ENCODE measurements at places on chromosomes 3 and 15. TPM values are rescaled to one million over a fixed set of nuclear protein-coding genes. Genes with fewer than 3 reads are reported as not detected.
A peak's percentile ranks its signal among the peaks of the same experiment; 100 is the strongest.

Gene GABRB3
- total RNA-seq, result 3.3 TPM

GRCh38 chr3:14223595-14223994 lies 45.0 kb downstream of the LSM3 start:
- no peak for DNase-seq

DNA sequence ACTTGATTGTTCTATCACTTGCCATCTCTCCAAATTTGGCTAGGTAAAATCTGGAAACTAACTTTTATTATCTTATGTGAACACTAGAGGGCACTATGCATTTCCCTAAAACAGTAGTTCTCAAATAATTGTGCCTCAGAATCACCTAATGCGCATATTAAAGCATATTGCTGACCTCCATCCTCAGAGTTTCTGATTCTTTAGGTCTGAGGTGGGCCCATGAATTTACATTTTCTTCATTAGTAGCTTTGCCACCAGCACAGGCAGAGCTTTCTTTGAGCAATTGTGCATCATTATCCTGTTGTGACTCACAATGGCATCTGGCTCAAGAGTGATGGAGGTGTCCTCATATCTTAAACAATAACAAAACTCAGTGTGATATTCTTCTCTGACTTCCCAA lies 17.5 kb upstream of the BCHE start:
- DNase-seq, result no peak

DNA sequence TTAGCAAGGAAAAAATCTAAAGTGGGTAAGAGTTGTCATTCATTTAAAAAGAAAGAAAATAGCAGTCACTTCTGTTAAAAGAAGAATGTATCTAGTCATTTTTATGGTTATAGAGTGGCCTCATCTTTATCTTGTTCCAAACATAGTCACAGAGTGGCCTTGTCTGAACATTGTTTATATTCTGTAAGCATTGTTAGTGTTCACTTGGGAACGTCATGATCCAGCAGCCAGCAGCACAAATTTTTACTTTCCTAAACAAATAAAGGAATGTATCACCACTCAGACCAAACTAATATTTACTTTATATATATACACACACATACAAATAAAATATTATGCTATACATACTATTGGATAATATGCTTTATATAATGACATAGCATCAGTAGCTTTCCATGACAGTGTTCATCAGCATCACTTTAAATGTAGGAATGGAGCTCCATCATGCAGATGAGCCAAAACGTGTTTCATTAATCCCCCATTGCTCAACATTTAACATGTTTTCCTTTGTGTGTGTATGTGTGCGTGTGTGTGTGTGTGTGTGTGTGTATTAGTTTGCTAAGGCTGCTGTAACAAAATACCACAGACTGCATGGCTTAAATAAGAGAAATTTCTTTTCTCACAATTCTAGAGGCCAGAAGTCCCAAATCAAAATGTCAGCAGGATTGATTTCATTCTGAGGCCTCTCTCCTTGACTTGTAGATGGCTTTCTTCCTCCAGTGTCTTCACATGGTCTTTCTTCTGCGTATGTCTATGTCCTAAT lies 39.6 kb upstream of the GYG1 start:
- DNase-seq, result no peak

DNA sequence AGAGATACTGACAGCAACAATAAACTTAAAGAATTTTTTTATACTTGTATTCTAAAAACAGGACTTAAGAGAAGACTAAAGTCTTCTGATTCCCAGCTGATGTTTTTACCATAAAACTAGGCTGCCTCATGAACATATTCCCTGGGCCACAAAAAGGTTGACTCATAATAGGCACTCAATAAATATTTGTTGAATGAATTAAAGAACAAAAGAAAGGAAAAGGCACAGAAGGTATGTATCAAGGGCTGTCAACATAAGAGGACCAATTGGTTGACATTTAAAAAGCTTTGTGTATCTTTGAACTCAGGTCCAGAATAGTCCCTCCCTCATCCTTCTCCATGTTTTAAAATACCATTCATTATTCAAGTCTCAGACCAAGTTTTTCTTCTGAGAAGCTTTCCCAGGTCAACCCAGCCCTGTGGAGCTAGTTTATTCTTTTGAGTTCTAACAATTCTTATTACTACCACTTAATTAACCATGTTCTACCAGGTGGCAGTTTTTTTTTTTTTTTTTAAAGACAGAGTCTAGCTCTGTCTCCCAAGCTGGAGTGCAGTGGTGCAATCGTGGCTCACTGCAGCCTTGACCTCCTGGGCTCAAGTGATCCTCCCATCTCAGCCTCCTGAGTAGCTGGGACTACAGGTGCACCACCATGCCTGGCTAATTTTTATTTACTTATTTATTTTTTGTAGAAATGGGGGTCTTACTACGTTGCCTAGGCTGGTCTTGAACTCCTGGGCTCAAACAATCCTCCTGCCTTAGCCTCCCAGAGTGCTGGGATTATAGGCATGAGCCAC lies 17.5 kb upstream of the ARHGEF3 start:
- DNase-seq, result no peak

GRCh38 chr15:69896606-69897005 lies 201.1 kb downstream of the TLE3 start:
- no peak for DNase-seq

DNA sequence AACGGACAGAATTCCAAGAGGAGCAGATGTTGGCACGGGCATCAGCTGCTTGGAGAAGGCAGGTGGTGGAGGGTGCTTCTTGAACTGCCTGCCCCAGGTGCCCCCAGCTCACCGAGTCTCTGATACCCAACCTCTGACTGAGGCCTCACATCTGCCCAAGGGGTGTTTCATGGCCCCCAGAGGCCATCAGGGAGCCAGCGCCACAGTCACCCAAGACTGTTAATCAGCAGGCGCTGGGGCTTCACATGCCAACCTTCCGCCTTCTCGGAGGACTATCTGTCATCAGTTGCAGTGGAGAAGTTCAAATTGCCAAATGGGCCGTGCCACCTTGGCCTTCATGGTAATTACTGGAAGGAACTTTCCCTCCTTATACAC lies 61.9 kb upstream of the SLC6A1 start:
- no peak for DNase-seq

- peak; percentile 80 for DNase-seq
Observed at GRCh38 chr3:173397161-173398110, at the start of gene NLGN1. TSS of gene NLGN1 (plus strand) at chr3:173397744.
